ENCODE measurements at places on chromosomes 3 and 15.

DNA sequence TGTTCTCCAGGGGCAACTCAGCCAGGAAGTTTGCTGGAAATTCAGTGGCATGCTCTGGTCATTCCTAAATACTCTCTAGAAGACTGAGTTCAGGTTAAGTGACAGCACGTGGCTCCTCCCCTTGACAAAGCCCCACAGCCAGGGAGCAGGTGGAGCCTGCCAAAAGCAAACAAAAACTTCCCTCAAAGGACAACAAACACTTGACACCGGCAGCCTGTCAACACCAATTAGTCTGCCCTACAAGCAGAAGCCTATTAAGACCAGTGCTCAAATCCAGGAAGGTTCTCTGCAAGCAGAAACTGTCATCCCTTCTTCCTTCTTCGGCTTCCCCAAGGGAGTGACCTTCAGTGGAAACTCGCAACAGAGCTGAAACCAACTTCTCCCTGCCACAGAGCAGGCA lies 5.0 kb downstream of the MEX3B start:
- DNase-seq = no peak

DNA sequence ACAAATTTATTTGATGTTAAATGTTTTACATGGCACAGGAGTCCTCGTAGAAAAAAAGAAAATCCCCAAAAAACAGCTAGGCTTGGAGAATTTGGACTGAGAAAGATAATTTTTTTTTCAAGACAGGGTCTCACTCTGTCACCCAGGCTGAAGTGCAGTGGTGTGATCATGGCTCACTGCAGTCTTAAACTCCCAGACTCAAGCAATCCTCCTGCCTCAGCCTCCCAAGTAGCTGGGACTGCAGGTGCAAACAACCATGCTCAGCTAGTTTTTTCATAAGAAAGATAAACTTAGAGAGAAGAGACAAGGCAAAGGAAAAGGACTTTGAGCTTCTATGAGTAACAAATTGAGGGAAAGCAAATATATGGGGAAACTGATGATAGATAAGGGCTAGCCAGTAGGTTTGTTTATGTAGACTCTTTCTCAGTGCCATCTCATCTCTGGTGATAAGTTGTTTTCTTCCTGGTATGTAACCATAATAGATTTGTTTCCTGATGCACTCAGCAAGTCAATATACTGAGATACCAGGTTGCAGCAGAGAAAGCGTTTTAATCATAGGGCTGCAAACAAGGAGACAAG lies 13.1 kb upstream of the TRMT10C start:
- no peak for DNase-seq

GRCh38 chr3:31573036-31573779 lies 40.5 kb downstream of the STT3B start:
- DNase-seq = no peak

DNA sequence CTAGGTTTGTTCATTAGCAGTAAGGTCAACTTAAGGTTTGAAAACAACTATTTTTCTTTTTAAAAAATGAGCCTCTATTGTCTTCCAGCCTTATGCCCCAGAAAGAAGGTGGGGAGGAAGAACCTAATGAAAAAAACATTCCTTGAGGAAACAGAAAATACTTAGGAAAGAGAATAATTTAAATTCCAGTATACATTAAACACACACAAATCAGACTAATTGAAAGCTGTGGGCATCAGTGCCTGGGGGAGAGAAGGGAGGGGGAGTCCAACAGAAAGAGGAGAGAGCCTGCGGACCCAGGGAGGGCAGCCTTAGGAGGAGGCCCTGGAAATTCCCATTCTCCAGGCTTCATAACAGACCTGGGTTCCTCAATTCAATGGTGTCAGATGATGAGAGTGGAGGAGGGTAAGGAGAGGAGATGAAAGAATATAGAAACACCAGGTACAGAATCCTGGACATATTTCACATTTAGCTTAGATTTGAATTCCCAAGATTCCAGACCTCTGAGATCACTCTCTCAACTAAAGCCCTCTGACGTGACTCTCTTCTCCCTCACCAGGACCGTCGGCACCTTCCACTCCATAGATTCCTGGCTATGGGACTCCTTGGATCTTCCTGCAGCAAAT lies 320.5 kb upstream of the UMPS start:
- DNase-seq = no peak

DNA sequence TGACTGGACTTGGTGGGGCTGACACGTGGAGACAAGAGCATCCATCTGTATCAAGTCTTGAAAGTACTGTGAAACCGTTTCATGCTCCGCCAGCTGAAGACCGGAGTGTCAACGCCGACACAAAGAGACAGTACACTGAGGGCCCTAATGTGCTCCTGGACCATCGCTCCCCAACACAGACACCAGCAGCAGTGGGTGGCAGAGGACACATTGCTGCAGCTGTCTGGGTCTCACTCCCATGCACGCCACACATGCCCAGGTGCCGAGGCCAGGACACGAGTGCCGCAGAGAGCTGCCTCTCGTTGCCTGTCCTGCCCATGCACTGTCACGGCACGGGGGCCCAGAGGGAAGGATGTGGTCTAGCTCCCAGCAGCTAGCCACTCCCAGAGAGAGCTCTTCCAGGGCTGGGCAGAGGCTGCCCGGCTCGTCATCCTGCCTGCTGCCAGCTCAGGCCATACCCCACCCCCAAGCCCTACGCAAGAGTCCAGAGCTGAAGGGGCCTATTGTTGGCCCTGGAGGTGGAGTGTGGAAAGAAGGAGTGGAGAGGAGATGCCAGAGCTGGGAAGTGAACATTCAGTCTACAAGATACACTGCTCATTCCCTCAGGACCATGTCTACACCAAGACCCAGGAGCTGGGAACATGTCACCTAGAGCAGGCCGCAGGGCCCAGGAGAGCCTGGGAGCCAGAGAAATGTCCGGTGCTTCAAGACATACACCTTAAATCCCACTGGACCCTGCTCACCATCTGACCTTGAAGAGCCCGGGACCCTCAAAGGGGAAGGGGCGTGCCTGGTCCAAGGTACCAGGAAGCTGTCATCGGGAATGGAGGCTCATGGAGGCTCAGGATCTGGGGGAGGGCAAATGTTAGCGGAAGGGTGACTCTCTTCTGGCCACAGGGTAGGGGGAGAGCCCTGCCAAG lies 7.7 kb downstream of the TNK2 start:
- DNase-seq = no peak

- DNase-seq = no peak
Observed at GRCh38 chr15:94029495-94029894, 201.9 kb upstream of the MCTP2 start.

- DNase-seq = no peak
Observed at GRCh38 chr15:22780267-22780666, 6.2 kb upstream of the NIPA1 start.

DNA sequence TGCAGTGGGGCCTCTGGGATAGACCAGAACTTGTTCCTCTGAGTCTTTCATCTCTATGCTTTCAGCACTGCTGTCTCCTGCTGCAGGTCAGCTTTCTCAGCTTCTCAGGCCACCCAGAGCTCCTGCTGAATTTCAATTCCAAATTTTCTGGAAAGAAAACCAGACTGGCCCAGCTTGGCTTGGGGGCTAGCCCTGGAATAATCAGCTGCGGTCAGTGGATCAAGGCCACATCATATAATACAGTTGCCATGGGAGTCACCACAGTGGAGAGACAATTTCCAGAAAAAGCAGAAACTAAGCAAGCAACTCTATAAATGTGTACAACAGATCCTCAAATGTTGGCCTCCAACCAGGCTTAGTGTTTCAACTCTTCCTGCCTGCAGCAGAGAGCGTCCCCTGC lies 91.1 kb upstream of the SLC24A5 start:
- DNase-seq = peak; percentile 33

- DNase-seq = no peak
Observed at GRCh38 chr3:14646589-14647413, 4.8 kb upstream of the CCDC174 start.

GRCh38 chr15:96610757-96611156 lies 280.3 kb downstream of the NR2F2 start:
- no peak for DNase-seq

DNA sequence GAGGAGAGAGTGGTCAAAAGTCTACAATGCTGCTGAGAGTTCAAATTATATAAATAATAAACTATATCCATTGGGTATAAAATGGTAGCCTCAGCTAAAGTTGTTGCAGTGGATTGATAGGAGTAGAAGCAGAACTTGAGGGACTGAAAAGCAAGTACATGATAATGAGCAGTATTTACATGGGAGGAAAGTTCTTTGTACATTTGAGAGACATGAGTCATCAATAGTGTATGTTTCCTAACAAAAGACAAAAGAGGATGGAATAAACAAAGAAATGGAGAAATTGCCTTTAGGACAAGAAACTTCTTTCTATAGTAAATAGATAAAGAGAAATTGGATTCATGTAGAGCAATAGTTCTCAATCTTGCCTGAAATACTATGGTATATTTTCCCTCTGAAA lies 110.0 kb upstream of the PLSCR5 start:
- DNase-seq = no peak

GRCh38 chr3:106877627-106878026 lies 499.6 kb upstream of the CCDC54 start:
- DNase-seq = no peak

DNA sequence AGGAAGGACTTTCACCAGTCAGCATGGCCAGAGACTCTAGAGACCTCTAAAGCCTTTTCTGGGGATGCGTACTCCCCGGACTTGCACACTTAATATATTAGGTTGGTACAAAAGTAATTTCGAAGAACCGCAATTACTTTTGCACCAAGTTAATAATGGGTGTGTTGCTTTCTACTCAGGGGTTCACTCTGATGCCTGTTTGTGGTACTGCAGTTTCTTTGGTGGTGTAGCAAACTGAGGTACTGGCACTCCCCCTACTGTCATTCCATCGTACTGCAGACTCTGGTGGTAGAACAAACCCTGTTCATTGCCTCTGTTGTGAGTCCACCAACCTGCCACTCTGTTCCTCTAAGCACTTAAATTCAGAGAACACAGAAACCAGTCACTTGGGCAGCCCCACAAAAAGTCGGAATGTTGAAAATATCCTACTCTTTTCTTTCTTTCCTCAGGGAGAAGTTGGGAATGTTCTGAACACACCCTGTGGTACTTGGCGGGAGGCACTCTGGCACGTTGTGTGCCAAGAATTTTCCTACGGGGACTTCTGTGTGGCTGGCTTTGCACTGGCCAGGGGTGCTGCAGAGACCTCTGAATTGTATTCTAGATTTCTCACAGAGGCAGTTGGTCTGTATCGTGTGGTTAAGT lies 46.3 kb downstream of the GABRG3 start:
- DNase-seq = peak; percentile 43

DNA sequence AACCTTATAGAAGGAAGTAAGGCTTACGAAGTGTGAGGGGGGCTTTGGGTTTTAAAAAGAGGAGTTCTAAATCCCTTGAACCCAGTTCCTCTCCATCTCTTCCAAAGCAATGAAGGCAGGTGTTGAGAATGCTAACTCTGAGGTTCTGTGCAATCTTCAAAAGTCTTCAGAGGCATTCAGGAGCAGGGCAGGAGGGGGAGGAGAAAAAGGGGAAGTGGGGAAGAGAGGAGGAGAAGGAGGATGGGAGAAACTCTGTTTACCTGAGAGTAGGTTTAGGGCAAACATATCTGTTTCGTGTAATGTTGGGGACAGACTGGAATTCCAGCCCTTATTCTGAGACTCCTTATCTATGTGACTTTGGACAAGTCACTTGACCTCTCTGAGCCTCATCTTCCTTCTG lies 36.9 kb downstream of the FAM3D start:
- no peak for DNase-seq

DNA sequence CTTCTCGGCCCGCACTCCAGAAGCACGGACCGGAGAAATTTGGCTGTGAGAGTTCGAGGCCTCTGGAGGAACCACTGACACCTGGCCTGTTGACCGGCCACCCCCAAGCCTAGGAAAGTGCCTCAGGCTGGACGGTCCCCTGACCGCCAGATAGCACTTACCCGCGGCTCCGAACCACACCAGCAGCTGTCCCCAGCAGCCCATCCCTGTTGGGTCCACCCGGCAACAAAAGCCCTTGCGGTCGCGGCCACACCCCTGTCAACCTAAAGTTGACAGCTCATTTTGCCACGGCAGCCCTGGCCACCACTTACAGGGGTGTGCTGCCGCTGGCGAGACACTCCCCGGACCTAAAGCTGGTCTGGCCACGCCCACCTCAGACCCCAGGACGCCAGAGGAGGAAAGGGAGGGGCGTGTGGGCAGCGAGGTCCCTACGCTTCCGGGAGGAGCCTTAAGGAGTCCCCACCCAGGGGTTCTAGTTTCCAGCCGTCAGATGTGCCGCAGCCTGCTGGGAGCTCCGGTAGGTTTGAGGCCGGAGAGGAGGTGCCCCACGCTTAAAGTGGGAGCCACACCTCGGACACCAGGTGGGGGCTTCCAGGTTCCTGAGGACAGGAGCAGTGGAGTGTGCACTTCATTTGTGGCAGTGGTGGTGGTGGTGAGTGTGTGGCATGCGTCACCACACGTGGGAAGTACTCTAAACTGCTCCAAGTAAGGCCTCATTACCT lies at the start of gene LTK:
LTK (minus strand) TSS at position 322 of the 722 bp plus-strand sequence; CDS start at position 204, 118 bp downstream.
- DNase-seq = no peak

DNA sequence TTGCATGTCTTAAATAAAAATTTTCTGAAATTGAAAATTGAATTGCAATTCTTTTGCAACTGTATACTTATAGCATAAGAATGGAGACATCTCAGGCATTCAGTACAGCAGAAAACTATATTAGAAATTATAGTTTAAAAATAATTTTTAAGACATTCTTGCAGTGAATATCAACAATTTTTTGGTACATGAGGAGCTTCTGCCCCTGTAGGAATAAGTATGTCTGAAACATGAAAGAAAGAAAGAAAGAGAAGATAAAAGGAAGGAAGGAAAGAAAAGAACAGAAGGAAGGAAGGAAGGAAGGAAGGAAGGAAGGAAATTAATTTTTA lies 165.0 kb downstream of the GMNC start:
- DNase-seq = no peak

DNA sequence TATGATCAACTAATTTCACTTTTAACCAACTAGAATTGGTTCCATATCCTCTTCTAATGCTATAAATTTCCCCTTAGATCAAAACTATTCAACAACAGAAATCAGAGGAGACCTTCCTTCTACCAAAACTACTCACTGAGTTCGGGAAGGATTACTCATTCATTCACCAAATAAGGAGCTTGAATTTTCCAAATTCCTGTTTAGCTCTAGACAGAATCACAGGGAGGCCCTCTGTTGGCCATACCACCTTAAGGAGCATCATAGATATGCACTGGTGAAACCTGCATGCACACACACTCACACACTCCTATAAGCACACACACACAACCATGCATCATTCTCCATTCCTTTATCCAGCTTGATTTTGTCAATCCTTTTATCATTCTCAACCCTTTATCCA lies 49.0 kb downstream of the SUCLG2 start:
- DNase-seq = no peak

DNA sequence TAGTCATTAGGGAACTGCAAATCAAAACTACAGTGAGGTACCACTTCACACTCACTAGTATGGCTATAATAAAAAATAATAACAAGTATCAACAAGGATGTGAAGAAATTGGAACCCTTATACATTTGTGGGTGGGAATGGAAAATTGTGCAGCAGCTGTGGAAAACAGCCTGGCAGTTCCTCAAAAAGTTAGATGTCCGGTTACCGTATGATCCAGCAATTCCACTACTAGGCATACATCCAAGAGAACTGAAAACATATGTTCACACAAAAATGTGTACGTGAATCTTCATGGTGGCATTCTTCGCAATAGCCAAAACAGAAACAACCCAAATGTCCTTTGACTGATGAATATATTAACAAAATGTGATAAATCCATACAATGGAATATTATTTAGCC lies 187.9 kb upstream of the LYSMD4 start:
- no peak for DNase-seq

Measured in G401 (cell line).